ENCODE measurements at places on chromosomes 4 and X.

GRCh38 chr4:121062521-121062920 lies 9.8 kb downstream of the NDNF start:
- no peak for DNase-seq

DNA sequence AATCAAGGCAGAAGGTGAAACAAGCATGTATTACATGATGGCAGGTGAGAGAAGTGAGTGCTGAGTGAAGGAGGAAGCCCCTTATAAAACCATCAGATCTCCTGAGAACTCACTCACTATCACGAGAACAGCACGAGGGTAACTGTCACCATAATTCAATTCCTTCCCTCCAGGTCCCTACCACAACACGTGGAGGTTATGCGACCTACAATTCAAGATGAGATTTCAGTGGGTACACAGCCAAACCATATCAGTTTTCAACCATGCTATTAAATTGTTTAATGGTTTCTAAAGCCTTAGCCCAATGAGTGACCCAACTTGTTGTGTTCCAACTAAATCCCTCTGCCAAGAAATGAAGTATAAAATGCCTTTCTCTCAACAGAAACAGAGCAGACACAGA lies 519.8 kb downstream of the GBA3 start:
- no peak for DNase-seq

GRCh38 chr4:180953572-180953971 lies 1289.6 kb upstream of the TENM3 start:
- DNase-seq, result no peak

- DNase-seq, result no peak
Observed at GRCh38 chr4:139509727-139510410, 46.1 kb downstream of the SETD7 start.

- no peak for DNase-seq
Observed at GRCh38 chr4:121676345-121677075, 20.3 kb downstream of the ANXA5 start.

DNA sequence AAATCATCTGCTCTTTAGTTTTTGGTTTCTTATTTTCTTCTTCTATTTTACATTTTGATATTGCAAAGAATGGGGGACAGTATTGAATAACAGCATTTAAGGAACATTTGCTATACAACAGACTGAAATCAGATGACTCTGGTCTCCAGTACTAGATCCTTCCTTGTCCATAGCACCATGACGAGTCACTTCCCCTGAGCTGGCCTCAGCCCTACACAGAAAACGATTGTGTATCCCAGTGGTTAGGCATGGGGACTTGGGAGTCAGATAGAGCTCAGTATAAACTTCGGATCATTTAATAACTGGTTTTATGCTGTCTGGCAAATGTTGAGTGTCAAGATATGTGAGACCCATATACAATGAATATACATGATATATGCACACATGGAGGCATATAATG lies 44.7 kb upstream of the BEX4 start:
- DNase-seq, result no peak

DNA sequence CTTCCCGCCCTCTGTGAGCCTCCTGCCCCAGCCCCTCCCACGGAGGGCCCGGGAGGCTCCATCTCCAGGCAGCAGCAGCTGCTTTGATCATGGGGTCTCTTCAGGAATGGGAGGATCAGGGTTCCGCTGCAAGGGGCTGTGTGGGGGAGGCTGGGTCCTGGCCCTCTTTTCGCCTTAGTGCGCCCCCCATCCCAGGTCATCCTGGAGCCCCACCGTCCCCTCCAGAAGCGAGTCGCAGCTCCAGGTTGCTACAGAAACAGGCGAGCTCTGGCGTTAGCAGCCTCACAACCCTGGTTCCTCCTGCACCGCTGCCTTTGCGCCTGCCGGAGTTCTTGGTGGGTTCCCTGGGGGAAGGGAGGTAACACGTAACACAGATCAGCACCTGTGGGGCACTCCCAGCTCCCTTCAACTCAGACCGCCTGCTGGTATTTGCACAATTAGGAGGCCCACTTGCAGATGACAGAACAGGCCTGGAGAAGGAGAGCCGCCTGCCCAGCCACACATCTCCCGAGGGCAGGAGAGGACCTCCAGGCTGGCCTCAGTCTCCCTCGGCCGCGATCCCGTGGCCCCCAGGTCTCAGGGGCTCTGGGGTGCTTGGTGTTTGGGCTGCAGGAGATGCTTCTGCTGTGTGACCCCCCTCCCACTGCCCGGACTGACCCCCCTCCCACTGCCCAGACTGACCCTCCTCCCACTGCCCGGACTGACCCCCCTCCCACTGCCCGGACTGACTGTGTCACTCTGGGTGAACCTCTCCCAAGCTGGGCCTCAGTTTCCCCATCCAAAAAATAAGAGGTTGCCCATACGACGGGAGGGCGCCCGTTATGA lies 64.2 kb upstream of the ADRA2C start:
- no peak for DNase-seq

- DNase-seq, result no peak
Observed at GRCh38 chr4:138879757-138880156, 135.8 kb upstream of the NOCT start.

GRCh38 chrX:75155447-75155826 lies 646 bp downstream of the ABCB7 start:
- peak; percentile 11 for DNase-seq

DNA sequence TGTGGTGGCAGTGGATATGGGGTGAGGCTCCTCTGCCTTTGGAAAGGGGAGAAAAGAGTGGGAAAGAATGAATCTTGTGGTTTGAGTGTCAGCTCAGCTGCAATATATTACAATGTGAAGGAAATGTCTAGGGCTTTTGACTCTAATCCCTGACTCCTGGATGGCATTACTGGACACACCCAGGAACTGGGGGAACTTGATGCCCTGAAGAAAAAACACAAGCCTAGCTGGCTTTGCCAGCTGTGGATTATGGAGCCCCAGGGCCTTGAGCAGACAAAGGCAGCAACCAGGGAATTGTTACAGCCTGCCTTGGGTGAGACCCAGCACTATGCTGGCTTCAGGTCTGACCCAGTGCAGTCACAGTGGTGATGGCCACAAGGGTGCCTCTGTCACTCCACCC lies 57.1 kb upstream of the CYSLTR1 start:
- no peak for DNase-seq
